ENCODE measurements at places on chromosomes 12 and 14.

DNA sequence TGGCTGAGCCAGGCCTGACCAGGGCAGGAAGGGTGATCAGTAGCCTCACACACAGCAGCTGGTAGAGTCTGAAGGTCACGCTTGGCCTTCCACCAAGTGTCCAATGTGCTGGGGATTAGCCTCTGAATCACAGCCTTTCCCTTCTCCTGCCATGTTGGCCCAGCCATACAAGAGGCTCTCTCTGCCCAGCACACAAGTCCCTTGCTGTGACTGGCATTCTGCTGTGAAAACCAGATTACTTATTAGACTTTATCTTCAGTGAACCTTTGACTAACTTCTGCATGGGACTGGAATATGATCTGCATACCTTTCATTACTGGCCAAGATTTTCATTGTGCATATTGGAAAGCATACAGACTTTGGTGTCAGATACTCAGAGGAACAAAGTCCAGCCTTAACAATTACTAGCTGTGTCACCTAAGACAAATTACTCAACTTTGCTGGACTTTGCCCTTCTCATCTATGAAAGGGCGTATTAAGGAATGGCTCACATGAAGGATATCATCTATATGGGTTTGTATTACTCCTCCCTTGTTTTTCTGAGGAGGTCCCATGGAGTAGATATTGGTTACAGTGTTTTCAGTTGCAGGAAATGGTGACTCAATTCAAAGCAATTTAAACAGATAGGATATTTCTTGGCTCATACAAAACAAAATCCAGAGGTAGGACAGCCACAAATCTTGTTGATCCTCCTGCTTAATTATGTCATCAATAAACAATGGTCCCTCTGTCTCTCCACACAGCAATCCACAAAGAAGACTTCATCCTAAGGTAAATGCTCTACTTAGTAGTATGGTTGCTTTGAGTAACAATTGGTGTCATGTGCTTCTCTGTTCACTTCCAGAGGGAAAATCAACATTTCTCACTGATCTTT is 99.6 kb downstream of the DYRK2 start:
- DNase-seq, result no peak

GRCh38 chr12:40248585-40249297 is 23.9 kb downstream of the LRRK2 start:
- no peak for DNase-seq

DNA sequence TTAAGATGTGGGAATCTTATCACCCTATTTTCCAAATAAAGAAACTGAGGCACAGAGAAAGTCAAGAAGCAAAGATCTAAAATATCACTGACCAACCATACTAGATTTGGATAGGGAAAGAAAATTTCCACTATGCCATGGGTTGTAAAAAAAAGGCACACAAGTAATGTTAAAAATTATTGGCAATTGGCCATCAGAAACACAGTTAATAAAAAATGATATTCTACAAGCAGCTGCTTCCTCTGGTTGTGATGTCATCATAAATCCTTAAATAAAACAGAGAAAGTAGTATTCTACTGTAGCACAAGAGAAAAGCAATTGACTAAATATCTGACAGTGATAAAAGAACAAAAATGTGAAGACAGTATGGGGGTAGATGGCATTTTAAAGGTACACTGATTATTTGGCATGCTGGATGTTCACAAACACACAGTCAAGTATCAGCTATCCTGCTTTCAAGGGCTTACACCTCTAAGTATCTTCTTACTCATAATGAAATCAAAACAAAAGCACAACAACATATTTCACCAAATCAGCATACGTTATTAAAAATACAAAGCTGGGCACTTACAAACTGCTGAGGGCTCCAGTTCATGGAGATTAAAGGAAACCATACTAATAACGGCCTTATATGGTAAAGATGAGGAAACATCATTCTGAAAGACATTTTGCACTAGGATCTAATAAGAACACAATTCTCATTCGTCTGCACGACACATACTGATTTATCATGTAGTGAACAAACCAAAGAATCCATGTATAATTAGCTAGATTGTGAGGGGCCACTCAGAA is 45.7 kb downstream of the CORO1C start:
- no peak for DNase-seq

GRCh38 chr12:2533036-2533435 is 261.7 kb upstream of the FKBP4 start:
- no peak for DNase-seq

DNA sequence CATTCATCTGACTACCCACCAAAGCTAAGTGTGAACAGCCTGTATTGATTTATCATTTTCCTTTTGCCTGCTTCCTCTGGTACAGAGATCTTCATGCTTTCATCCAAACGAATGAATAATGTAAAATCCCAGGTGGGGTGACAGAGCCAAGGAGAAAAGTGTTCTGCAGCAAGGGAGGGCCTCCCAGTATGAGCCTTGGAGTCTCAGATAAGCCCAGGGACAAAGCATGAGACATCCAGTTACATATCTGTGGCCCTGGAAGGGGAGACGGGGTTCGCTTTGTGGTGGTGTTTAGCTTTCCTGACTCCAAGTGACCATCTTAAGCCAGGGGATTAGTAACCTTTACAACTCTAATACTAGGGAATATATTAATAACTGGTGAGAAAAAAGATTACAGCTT is 177.1 kb downstream of the ETV6 start:
- no peak for DNase-seq

DNA sequence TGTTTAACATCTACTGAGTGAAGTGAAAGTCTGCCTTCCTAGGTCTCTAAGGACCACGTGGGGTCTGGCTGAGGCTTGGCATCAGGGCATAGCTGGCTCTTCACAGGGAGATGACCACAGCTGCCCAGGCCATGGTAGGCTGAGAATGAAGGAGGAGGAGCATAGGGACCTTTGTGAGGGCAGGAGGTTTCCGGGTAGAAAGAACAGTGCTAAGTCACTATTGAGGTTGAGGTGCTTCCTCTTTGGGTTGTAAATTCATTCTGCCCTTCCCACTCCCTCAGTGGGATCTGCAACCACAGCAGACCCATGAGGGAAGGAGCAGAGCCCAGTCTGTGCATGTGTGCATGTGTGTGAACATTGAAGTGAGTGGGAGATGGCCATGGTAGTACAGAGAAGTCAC is 909.6 kb downstream of the VRK1 start:
- DNase-seq, result no peak

DNA sequence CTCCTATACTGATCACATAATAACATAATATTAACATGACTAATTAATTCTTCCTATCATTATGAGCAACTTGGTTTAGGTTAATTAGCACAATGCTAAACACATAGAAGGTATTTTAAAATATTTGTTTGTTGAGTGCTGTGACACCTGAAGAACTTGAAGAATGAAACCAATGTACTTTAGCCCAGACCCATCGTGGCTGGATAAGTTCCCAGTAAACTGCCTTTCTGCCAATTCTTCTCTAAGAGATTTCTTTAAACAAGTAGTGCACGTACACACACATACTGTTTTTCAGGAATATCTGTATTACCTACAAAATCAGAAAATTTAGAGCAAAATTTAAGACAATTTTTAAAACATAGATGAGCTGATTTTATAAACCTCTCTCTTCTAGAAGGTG is 207.4 kb upstream of the SSTR1 start:
- no peak for DNase-seq

DNA sequence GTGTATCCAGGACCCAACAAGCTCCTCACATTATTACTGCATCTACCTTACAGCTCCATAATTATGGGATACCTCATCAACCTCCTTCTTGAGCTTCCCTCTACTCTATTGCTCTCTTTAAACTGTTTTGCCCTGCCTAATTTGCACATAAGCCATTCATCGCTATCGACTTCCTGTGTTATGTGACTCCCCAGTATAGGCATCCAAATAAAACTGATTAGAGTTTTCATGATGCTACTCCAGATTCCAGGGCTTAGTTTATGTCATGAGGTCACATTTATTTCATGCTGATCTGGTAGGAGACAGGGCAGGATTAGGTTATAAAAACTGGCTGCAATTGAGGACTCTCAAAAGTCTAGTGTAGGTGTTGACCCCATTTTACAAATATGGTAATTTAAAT is 569.9 kb upstream of the MGAT4C start:
- no peak for DNase-seq

DNA sequence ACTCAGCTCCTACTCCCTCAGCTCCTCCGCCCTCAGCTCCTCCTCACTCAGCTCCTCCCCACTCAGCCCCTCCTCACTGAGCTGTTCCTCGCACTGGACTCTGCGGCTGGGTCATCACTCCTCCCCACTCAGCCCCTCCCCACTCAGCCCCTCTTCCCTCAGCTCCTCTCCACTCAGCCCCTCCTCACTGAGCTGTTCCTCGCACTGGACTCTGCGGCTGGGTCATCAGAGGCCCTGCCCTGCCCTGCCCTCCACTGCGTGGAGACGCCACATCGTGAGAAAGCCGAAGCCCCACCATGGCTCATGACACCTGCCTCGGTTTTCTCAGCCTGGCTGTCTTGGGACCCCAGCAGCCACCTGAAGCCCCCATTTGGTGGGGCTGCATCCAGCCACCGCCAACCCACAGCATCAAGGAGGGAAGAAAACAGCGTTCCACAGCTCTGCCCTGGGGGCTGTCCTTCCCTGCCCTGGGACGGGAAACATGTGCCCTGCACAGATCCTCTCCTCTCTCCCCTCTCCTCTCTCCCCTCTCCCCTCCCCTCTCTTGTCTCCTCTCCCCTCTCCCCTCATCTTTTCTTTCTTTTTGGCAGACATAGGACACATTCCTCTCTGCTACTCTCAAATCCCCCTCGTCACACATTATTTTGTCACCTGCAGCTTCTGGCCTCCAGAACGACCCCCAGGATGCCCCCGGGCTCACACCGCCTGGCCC is 17.7 kb downstream of the NOC4L start:
- no peak for DNase-seq

DNA sequence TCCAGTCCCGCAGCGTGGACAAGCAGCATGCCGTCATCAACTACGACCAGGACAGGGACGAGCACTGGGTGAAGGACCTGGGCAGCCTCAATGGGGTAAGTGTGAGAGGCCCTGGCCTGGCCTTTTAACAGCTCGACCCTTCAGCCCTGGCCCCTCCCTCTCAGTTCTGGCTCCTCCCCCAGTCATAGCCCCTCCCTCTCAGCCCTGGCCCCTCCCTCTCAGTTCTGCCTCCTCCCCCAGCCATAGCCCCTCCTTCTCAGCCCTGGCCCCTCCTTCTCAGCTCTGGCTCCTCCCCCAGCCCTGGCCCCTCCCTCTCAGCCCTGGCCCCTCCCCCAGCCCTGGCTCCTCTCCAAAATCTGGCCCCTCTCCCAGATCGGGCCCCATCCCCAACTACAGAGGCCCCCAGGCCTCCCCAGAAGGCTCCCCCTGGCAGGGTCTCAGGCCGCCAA is 11.2 kb downstream of the CEP170B start:
- DNase-seq, result no peak

DNA sequence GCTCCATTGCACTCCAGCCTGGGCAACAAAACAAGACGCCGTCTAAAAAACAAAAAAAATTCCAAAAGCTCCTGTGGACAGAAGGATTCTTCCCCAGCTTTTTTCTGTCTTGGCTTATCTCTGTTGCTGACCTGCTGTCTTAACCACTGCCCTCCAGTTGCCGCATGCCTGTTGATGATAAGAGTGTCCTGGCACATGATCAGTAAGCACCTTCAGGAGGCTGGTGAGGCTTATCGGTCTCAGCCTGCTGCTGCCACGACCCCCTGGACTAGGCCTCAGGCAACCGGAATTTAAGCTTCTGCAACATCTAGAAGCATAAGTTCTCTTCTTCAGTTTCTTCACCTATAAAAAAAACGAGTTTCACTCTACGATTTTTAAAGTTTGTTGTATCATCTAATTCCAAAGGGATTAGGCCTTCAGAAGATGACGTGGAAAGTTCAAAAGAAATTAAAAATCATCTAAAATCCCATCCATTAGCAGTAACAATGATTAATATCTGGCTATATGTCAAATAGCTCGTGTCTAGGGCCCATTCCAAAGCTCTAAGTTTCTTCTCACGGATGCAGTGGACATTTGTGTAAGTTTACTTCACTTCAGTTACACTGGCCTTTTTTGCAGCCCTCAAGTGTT is 46.4 kb downstream of the RESF1 start:
- DNase-seq, result no peak

GRCh38 chr14:69612014-69612782 is 802 bp downstream of the SUSD6 start:
- DNase-seq, result peak; percentile 52

- no peak for DNase-seq
Observed at GRCh38 chr14:79937433-79937832, 273.9 kb downstream of the DIO2 start.

DNA sequence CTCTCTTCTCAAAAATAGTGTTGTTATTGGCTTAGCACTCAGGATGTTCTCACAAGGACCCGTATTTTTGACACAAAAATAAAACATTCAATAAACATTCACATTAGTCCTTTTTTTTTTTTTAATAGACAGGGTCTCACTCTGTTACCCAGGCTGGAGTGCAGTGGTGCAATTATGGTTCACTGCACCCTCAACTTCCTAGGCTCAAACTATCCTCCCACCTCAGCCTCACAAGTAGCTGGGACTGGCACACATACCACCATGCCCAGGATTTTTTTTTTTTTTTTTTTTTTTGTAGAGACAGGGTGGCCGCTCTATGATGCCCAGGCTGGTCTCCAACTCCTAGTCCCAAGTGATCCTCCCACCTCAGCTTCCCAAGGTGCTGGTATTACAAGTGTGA is 27.0 kb downstream of the PPP1R13B start:
- no peak for DNase-seq

- no peak for DNase-seq
Observed at GRCh38 chr12:42977451-42978230, 388.1 kb upstream of the PRICKLE1 start.

DNA sequence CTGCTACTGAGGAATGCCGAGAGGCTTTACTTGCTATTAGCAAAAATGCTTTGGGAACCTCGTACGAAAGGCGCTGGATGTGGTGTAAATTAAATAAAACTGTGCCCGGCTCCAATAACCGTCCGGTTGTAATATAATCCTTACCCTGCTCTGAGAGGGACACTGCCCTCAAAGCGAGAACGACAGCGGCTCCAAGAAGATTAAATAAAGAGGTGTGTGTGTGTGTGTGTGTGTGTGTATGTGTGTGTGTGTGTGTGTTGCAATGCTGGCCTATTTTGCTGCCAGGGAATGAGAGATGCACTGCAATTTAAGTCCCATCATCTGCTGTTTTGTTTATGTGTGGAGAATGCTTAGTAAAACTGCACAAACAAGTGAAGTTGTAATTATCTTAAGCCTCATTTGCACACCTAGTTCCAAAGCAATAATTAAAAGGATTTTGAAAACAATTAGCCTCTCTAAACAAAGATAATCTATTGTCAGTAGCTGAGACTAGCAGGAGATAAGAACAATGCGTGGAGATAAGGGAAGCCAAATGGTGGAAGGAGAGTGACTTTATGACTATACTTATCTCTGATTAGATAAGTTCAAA is 1.2 kb upstream of the SIX1 start:
- DNase-seq, result no peak
